ENCODE measurements at places on chromosomes 4 and X.
A peak's percentile ranks its signal among the peaks of the same experiment; 100 is the strongest.

- no peak for DNase-seq
These were observed 103.3 kb upstream of the SLC4A4 start for GRCh38 chr4:71235311-71236201.

DNA sequence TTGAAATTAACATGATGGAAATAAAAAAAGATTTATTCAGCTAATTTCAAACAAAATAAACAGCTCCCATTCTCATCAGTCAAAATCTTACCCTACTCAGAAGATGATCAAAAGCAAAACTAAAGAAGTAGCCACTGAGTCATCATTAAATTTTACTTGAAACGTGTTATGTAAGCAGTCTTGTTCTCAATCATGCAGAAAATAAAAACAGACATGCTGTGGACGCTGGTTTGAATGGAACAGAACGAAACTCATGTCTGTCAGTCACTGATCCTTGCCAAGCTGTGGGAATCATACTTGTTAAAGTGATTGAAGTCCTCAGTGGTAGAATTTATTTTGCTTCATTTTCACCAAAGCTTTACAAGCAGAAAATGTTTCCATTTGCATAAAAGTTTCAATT lies 77.2 kb upstream of the TLR3 start:
- no peak for DNase-seq

DNA sequence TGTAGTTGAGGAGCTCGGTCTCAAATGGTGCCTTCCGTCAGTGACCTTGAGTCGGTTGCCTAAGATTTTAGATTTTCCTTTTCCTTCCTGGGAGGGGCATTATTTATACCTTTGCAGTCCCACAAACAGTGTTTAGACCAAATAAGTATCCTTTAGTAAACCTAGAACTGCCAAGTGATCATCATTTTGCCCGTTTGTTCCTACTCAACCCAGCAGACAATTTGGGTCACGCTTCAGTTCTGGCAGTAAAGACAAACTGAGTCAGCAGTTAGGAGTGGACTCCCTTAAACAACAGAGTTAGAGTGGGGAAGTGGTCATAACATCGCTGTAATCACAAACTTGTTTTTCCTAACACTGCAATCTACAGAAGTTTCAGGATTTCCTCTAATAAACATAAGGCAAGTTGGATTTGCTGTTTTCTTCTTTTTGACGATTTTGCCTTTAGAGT lies 777 bp upstream of the WDFY3 start:
- no peak for DNase-seq

- DNase-seq = peak; percentile 47
These were observed 382.8 kb downstream of the KLHL4 start for GRCh38 chrX:87900320-87900908.
